ENCODE measurements at places on chromosomes 2 and 18.

DNA sequence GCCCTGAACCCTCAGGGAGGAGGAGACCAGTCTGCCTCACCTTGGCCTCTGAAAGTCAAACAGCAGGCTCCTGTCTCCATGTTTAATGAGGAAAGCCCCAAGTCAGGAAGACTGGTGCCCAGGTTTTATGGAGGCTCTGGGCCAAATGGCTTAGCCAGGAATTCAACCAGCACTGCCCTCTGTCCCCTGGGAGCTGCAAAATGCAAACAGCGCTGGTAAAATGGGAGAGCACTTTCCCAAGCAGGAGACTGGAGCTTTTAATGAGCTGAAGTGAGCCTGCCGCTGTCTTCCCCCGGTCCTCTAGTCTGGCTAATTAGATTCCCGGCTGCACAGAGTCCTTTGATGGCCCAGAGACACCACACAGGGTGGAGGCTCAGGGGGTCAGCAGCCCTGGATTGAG, 276.0 kb upstream of the TRIB2 start:
- no peak for DNase-seq

DNA sequence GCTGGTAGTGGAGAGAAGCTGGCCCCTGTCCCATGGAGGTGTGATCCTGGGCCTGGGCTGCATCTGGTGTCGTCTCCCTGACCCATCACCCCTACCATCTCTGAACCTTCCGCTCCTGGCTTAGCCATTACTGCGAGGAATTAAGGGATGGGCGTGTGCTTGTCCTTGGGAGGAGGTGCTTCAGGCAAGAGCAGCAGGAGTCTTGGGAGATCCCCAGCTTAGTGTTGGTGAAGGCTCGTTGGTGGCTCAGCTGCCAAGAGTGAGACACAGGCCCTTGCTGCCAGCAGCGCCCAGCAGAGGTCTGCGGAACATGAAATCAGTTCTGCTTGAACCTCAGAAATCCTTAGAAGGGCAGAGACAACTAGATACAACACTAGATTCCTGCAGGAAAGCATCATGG, 59.9 kb upstream of the TGFA start:
- peak; percentile 54 for DNase-seq

DNA sequence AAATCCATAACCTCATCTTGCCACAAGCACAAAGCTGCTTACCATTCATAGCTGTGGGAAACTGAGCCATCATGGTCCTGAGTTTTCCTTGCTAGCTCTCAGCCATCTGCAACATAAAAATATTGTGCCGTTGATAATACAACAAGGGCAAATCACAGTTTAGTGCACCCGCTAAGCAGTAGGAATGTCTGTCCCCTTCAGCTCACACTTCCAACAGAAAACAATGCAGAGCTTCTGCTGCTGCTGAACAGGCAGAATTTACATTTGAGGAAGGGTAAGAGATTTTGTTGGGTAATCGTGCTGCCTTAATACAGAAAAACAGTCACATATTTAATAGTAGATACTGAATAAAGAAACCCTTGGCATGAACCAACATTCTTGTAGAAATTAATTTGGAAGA, 32.3 kb downstream of the ITSN2 start:
- DNase-seq: no peak

DNA sequence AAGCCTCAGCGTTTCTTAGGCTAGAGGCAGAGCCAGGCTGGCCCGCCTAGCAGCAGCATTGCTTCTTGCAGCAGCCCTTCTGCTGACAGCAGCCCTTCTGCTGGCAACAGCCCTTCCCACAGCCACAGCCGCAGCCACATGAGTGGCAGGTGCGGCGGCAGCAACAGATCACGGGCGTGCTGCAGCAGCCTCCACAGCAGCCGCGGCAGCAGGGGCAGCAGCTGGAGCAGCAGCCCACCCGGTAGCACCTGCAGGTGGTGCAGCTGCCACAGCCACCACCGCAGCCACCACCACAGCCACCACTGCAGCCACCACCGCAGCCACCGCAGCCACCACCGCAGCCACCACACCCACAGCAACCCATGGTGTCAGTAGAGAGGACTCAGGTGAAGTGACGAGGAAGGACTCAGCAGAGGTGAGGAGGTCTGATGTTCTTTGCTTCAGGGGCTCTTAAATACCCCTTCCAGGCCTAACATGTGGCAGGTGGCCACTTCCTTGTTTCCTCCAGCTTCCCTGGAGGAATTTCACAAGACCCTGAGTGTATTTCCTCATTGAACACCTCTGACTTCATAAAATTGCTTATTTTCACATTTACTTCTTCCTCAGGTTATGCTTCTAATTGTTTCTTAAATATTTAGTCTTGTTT, at the start of gene SCYGR6:
Gene SCYGR6 (minus strand): TSS at position 364 of the 646 bp plus-strand sequence. CDS start 0 bp downstream, at position 364.
- no peak for DNase-seq

DNA sequence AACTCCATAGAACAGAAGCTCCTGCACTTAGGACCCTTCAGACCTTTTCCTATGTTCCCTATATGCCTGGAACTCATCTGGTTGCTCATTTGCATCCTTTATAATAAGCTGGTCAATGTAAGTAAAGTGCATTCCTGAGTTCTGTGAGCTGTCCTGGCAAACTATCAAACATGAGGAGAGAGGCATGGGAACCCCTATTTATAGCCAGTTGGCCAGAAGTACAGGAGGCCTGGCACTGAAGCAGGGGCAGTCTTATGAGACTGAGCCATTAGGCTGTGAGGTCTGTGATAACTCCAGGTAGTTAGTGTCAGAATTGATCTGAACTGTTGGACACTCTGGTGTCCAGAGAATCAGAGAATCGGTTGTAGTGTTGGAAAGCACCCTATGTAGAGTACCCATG, 88.4 kb downstream of the EHD3 start:
- no peak for DNase-seq

DNA sequence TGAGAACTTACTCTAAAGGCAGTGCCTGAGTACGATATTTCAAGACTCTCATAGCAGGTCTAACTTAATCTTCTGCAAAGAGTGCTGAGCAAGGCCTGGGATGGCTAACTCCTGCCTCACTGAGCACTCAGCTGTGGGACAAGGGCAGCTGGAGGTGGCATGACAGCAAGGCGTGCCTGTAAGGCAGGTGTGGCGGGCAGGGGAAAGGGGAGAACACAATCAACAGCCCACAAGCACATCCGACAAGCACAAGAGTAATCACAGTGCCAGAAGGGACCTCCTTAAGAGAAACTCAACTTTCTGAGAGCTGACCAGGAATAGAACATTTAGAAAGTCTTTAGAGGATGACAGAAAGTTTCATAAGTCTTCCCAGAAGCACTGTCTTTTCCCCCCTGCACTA, 42.0 kb downstream of the GPR45 start:
- DNase-seq: no peak

DNA sequence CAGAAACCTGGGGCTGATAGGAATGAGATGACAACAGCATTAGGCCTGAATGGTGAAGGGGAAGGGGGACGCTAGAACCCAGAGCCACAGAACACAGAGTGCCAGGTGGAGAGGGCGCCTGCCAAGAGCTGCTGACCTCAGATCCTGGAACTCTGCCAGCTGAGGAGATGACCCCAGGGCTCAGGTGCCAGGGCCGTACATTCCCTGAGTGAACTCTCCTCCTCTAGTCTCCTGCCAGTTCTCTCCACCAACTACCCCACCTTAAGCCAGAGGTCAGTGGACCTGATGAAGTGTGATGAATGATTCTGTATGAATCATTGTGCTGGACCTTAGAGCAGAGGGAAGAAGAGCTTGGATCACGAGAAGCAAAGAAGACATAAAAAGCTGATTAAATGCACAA, 1582.2 kb upstream of the ACVR2A start:
- DNase-seq: no peak

GRCh38 chr2:158734442-158734841, 60.7 kb upstream of the DAPL1 start:
- DNase-seq: no peak

- no peak for DNase-seq
These were observed 475 bp downstream of the B3GNT2 start for GRCh38 chr2:62196278-62196901.

- no peak for DNase-seq
These were observed 143.1 kb downstream of the FHOD3 start for GRCh38 chr18:36440614-36441013.

- DNase-seq: no peak
These were observed 277.2 kb downstream of the EIPR1 start for GRCh38 chr2:3100386-3100785.

- DNase-seq: no peak
These were observed 212.3 kb downstream of the SNTG2 start for GRCh38 chr2:1162768-1163584.

DNA sequence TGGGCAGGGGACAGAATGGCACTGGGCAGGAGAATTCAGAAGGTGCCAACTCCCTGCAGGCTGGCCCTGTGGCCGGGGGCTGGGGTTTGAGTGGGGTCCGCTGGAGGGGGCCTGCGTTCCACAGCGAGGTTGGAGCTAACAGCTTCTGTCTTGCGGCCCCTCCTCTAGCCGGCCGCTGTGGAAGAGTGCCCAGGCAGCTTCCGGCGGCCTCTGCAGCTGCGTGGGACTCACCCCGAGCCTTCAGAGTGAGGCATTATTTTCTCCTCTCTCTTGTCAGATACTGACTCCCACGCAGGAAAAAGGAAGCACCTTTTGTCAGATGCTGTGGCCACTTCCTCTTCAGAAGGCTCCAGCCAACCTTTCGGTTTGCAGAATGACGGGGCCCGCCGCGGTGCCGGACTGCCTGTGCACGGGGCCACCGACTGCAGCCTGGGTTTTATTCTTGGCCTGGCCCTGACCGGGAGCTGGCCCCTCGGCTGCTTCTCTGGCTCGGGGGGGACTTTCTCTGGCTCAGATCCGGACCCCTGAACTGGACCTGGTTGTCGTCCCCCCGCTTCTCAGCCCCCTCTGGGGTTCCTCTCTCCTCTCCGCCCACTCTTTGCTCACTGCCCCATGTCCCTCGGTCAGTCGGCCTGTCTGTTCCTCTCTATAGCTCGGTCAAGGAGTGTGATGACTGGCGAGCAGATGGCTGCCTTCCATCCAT, 40.1 kb downstream of the ARHGAP25 start:
- DNase-seq: no peak

DNA sequence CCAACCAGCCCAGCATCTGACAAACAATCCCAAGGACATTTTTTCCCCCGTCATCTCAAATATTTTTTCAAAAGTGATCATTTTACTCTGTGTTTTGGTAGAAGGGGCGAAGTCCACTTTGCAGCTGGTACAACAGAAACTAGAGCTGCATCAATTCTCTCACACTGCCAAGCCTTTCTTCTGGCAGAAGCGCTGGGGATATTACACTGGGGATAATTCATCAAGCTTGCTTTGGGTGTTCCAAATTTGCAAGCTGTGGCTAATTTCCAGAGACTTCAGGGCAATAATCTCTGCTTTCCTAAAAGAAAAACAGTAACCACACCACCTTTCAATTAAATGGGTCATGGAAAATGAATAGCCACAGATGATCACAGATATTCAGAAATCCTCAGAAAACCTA, 238.3 kb downstream of the SLC8A1 start:
- DNase-seq: no peak

GRCh38 chr2:61715506-61715905, 138.4 kb downstream of the FAM161A start:
- DNase-seq: no peak
